ENCODE measurements at places on chromosomes 1 and 21.
A peak's percentile ranks its signal among the peaks of the same experiment; 100 is the strongest.

DNA sequence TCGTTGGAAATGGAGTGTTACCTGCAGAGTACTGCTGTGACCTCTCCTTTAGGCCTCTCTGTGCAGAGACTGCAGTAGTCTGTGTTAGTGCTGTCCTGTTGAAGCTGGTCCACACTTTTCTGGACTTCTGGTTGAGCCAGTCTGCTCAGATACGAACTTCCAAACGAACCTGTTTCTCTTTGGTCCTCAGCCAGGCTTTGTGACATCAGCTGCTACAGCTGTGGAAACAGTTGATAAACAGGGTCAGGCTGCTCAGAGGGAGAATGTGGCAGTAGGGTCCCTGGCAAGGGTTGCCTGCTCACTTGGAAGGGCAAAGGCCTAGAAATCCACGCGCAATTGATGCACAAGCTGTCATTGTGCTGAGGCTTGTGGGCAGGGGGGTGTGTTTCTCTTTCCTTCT is 98.8 kb downstream of the NOS1AP start:
- H3K4me3 ChIP-seq: no peak overlapping the region
- H3K4me1 ChIP-seq: peaks cover 12% of the 10 kb centered on the region
- H3K36me3 ChIP-seq: no peaks in the 10 kb centered on the region
- no peak for DNase-seq

DNA sequence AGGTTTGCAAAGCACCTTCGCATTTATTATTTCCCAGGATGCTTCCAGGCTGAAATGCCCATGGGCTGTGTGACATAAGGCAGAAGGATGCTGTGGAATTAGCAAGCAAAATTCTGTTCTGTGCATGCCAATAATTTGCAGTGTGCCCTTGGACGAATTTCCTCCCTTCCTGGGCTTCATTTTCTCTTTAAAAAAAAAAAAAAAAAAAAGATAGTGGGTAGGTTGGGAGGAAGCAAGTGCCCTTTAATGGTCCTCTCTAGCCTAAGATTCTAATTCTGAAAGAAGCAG is 2.5 kb upstream of the ID3 start:
- H3K27ac ChIP-seq: peak overlapping the region; percentile 91
- H3K4me1 ChIP-seq: peaks cover 75% of the 10 kb centered on the region
- H3K36me3 ChIP-seq: no peaks in the 10 kb centered on the region
- no peak for DNase-seq
- peak overlapping the region; percentile 89 for H3K4me3 ChIP-seq
- no peaks in the 10 kb centered on the region for H3K27me3 ChIP-seq

- DNase-seq: no peak
- H3K4me1 ChIP-seq: peaks cover 16% of the 10 kb centered on the region
- no peak overlapping the region for H3K27ac ChIP-seq
- H3K27me3 ChIP-seq: no peaks in the 10 kb centered on the region
- no peak overlapping the region for H3K4me3 ChIP-seq
These were observed 4.8 kb downstream of the PSMG1 start for GRCh38 chr21:39178421-39178820.

- H3K4me1 ChIP-seq: peaks cover 22% of the 10 kb centered on the region
- no peak for DNase-seq
- H3K27me3 ChIP-seq: no peaks in the 10 kb centered on the region
These were observed 20.7 kb downstream of the LRRC8D start for GRCh38 chr1:89841507-89841906.

DNA sequence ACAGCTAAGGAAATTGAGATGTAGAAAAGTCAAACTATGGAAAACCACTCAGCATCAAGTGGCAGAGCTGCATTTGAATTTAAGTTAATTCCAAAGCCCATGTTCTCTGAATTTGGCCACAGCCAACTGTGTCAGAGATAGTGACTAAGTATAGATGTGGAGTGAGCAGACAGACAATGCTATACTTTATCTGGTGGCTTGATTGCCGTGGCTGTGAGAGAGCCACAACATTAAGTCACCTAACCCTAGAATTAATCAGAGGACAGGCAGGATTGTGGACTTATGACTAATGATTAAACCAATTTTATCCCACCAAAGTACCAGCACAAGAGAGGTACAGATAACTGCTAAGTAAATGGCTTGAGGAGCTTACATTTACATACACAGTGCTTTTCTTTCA is 209.8 kb downstream of the TPR start:
- no peak overlapping the region for H3K27ac ChIP-seq
- H3K27me3 ChIP-seq: no peaks in the 10 kb centered on the region
- H3K4me1 ChIP-seq: no peaks in the 10 kb centered on the region
- H3K4me3 ChIP-seq: no peak overlapping the region
- H3K36me3 ChIP-seq: no peaks in the 10 kb centered on the region

- peaks cover 13% of the 10 kb centered on the region for H3K4me1 ChIP-seq
- H3K4me3 ChIP-seq: no peak overlapping the region
- no peak overlapping the region for H3K27ac ChIP-seq
- DNase-seq: no peak
These were observed 17.5 kb downstream of the INSRR start for GRCh38 chr1:156841295-156841855.

DNA sequence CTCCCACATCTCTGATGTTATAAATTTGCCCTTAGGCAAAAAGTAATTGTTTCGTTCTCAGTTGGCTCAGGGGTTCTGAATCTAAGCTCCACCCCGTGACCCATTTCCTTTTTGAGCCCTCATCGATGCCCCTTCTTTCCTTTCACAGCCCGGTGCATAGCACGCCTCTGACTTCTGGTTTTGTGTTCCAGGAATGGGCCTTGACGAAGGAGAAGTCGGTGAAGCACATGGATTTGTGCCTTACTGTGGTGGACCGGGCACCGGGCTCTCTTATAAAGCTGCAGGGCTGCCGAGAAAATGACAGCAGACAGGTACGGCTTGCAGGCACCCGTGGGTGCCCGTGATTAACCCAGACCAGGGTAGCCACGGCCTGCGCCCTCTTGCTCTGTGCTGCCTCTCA is 151.9 kb downstream of the PGBD5 start:
- peaks cover 58% of the 10 kb centered on the region for H3K36me3 ChIP-seq
- peaks cover 8% of the 10 kb centered on the region for H3K4me1 ChIP-seq
- H3K27me3 ChIP-seq: no peaks in the 10 kb centered on the region
- no peak overlapping the region for H3K4me3 ChIP-seq
- no peak overlapping the region for H3K27ac ChIP-seq

DNA sequence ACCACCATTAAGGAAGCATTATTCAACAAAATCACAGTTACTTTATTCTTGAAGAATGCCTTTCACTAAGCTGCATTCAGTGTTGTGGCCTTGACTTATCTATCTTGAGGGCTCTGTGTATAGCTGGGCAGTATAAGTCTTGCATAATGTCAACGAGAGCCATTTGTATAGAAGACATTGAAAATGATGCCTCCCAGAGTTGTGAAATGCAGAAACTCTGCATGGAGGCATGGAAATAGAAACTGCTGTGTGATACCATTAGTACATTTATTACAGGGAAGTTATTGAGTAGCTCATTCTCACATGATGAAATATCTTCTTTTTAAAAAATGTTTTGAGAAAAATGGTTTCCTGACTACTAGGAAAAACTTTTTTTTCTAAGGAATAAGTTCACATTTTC is 111.4 kb upstream of the SNX7 start:
- no peak overlapping the region for H3K27ac ChIP-seq
- H3K36me3 ChIP-seq: no peaks in the 10 kb centered on the region
- no peak for DNase-seq
- H3K27me3 ChIP-seq: no peaks in the 10 kb centered on the region
- H3K4me3 ChIP-seq: no peak overlapping the region
- no peaks in the 10 kb centered on the region for H3K4me1 ChIP-seq

- peaks cover 5% of the 10 kb centered on the region for H3K27me3 ChIP-seq
- H3K4me1 ChIP-seq: peaks cover 9% of the 10 kb centered on the region
These were observed 14.5 kb downstream of the HMGB4 start for GRCh38 chr1:33878392-33878791.

GRCh38 chr1:110605901-110606656 is at the start of gene KCNA2:
Gene KCNA2 (minus strand): TSS chr1:110606358. CDS start chr1:110604782, 1,576 bp downstream.
- peak within 1 kb of the TSS; percentile 34 for H3K27ac ChIP-seq
- no peak for DNase-seq
- peak within 1 kb of the TSS; percentile 71 for H3K4me3 ChIP-seq
- H3K27me3 ChIP-seq: peaks cover 77% of the 10 kb centered on the region

- H3K4me3 ChIP-seq: no peak overlapping the region
- no peaks in the 10 kb centered on the region for H3K27me3 ChIP-seq
- H3K36me3 ChIP-seq: no peaks in the 10 kb centered on the region
- DNase-seq: peak; percentile 33
- no peak overlapping the region for H3K27ac ChIP-seq
These were observed 129.0 kb downstream of the DMRTB1 start for GRCh38 chr1:53588053-53588779.

DNA sequence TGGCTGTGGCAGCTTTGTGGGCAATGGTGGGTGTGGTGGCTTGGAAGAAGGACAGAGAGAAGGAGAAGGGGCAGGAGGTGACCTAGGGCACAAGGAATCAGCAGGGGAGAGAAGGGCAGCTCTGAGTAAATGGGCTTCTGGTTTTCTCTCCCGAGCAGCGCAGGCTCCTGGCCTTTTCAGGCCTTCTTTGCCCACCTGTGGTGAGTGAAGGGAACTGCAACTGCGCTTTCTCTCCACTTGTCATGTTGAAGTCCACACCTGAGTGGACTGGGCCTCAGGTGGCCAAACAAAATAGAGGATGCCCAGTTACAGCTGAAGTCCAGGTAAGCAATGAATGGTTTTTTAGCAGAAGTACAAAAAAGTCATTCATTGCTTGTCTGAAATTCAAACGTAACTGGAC is 29.4 kb upstream of the KCNA10 start:
- no peak for DNase-seq
- no peaks in the 10 kb centered on the region for H3K36me3 ChIP-seq

- H3K4me1 ChIP-seq: no peaks in the 10 kb centered on the region
- DNase-seq: no peak
- peaks cover 13% of the 10 kb centered on the region for H3K27me3 ChIP-seq
- H3K27ac ChIP-seq: no peak overlapping the region
These were observed 124.9 kb upstream of the SMYD2 start for GRCh38 chr1:214155987-214156625.

DNA sequence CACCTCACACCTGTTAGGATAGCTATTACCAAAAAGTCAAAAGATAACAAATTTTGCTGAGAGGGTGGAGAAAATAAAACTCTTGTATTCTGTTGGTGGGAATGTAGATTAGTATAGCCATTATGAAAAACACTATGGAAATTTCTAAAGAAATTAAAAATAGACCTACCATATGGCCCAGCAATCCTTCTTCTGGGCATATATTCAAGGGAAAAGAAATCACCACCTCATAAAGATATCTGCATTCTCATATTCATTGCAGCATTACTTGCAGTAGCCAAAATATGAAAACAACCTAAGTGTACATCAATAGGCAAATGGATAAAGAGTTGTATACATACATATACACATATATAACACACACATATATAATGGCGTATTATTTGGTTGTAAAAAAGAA is 791.6 kb upstream of the RGS18 start:
- no peaks in the 10 kb centered on the region for H3K36me3 ChIP-seq
- no peak overlapping the region for H3K27ac ChIP-seq
- H3K4me1 ChIP-seq: no peaks in the 10 kb centered on the region
- no peak for DNase-seq
- no peak overlapping the region for H3K4me3 ChIP-seq

All from suprapubic skin (tissue), 4 donors.